ENCODE measurements at places on chromosomes 7 and 10.

GRCh38 chr7:111835066-111835465, 272.8 kb upstream of the IMMP2L start:
- no peak for DNase-seq

GRCh38 chr10:5888843-5889623, 660 bp downstream of the ANKRD16 start:
- DNase-seq, result no peak

- DNase-seq, result no peak
Observed at GRCh38 chr10:112767156-112767555, 182.9 kb upstream of the TCF7L2 start.

- DNase-seq, result no peak
Observed at GRCh38 chr10:20858292-20859124, 38.6 kb downstream of the NEBL start.

DNA sequence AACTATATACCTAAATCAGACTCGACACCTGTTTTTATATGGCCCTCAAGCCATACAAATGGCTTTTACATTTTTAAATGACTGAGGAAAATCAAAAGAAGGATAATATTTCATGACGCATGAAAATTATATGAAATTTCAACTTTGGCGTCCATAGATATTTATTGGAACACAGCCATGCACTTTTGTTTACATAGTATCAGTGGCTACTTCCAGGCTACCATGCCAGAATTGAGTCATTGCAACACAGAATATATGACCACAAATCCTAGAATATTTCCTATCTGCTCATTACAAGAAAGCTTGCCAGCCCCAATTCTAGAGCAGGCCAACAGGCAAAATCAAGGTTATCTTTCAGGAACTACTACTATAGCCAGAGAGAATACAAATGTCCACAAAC, 29.3 kb downstream of the AFAP1L2 start:
- no peak for DNase-seq

DNA sequence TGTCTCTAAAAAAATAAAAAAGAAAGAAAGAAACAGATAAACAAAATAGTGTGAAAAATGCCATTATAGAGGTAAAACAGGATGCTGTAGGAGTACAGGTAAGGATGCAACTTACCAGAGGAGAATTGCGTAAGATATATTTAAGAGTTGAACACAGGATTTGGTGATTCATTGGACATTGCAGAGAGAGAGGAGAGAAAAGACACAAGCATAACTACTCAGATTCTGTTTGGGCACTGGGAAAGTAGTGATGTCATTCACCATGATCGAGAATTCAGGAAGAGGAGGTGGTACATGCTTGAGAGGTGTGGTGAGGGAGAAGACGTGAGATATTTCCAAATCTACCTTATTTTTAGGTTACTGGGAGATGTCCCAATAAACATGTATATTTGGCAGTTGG, 97.6 kb downstream of the AASS start:
- no peak for DNase-seq

GRCh38 chr7:44498230-44498954, 7.9 kb upstream of the NUDCD3 start:
- no peak for DNase-seq

DNA sequence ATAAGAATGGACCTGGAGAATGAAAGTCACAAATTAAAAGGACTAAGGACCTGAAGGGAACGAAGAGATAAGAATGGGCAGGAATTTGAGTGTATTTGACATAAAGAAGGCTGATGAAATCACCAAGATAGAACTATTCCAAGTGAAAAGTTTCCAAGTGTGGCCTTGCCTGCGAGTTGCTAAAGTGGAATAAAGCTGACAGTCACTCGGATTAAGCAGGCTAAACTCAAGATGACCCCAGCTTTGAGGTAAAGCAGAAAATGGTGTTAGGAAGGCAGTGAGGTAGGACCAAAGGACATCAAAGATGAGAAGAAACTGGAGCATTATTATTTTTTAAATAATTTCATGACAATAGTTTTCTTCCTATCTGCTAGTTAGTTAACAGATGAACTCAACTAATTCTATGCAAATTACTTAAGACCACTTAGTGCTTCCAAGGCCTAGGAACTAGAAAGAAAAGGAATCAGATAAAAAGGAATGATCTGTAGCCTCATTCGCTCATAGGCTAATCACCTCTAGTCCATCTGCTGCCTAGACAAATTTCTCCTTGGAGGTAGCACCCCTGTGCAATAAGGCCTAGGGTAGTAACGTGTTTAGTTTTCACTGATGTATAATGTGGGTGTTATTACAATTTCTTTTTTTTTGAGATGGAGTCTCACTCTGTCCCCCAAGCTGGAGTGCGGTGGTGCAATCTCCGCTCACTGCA, 34.5 kb downstream of the EZH2 start:
- DNase-seq, result no peak

- DNase-seq, result no peak
Observed at GRCh38 chr7:79778786-79779770, 325.6 kb upstream of the MAGI2 start.

- no peak for DNase-seq
Observed at GRCh38 chr10:52469970-52470705, 156.1 kb downstream of the DKK1 start.

DNA sequence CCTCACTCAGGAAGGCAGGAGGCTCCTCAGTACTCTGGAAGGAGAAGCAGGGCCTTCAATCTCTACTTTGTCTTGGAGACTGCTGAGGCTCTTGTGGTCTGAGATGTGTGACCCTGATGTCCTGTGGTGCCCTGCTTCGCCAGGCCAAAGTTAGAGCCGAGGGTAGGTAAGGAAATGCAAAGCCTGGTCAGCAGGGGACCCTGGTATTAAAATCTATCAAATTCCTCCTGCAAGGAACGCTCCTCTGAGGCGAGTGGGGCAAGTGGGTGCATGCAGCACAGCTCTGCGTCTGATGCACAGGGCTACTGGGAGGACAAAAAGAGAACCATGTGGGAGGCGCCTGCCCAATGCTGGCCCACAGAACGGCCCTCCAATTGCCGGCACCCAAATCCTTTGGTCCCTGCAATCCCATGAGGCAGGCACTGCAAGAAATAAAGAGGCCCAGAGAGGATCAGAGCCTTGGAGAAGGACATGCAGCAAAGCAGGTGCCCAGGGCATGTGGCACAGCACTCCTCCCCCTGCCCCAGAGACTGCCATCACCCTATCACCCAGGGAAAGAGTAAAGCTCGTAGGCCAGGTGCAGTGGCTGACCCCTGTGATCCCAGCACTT, 23.1 kb upstream of the ZMIZ1 start:
- DNase-seq, result no peak

GRCh38 chr10:25959540-25960232, 25.7 kb downstream of the MYO3A start:
- DNase-seq, result no peak

- no peak for DNase-seq
Observed at GRCh38 chr10:90916392-90917237, 4.3 kb downstream of the ANKRD1 start.

DNA sequence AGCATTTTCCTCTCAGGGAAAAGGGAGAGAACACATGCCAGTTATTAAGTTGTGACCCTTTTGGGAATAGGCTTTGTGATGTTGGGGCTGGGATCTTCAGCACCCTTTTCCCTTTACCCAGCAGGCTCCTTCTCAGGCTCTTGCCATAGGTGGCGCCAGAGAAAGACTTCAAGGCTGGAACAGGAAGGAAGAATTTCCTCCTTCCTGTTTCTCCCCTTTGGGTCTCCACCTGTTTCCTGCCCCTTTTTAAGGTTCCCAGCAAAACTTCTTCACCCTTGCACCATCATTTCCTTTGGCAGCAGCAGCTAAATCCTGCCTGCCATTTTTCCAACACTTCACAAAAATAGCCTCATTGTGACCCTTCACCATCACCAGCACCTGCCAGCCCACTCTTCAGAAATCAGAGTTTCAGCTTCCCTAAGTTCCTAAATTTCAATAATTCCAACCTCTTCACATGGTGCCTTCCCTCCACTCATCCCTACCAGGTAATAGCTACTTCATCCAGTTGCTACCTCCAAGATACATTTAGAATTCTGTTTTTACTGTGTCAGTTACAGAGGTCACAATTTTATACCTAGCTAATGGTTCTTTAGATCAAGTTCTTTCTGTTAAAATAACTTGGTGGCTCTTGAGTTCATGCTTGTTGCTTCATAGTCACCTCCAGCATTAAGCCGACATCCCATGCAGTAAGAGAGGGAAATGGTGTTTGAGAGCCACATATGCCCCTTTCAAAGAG, 22.4 kb upstream of the FOXK1 start:
- no peak for DNase-seq

DNA sequence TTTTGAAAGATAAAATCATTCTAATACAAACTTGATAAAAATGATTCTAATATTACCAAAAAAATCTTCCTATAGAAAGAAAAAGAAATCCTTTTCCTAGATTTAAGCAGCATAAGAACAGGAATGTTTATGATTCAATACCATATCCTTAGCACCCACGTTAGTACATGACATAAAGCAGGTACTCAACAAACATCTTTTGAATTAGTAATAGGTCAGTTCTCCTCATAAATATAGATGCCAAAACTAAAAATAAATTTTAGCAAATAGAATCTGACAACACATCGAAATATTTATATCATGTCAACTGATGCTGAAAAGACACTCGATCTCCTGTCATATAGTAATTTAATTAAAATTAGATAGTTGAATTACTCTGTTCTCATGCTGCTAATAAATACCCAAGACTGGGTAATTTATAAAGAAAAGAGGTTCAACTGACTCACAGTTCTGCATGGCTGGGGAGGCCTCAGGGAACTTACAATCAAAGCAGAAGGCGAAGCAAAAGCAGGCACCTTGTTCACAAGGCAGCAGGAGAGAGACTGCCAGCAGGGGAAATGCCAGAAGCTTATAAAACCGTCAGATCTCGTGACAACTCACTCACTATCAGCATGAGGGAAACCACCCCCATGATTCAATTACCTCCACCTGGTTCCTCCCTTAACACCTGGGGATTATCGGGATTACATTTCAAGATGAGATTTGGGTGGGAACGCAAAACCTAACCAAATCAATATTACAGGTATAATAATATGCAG, 191.8 kb downstream of the HTR7 start:
- no peak for DNase-seq

DNA sequence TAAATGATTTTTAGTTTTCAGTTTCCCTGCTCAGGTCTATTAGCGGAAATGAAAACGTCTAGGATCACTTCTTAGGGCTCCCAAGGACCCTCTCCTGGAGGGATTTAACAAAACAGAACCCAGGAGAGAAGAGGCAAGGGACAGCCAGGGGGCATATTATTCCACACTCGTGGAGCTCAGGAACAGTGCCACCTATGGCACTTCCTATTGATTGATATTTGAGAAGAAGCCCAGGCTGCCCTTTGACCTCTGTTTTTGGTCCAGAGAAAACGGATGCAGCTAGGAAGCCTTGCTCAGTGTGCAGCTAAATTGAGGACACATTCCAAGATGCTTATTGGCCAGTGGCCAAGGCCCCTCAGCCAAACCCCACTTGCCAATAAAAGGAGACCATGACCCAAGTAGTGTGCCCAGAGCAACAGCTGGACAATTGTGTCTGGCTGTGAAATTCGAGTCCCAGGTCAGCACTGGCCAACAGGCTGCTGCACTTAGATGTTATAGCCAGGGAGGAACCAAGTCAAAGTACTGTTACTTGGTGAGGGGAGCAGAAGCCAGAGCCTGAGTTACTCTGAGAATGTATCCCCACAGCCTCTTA, 24.0 kb upstream of the GPNMB start:
- no peak for DNase-seq

- no peak for DNase-seq
Observed at GRCh38 chr10:95434583-95434982, 126.6 kb downstream of the SORBS1 start.

DNA sequence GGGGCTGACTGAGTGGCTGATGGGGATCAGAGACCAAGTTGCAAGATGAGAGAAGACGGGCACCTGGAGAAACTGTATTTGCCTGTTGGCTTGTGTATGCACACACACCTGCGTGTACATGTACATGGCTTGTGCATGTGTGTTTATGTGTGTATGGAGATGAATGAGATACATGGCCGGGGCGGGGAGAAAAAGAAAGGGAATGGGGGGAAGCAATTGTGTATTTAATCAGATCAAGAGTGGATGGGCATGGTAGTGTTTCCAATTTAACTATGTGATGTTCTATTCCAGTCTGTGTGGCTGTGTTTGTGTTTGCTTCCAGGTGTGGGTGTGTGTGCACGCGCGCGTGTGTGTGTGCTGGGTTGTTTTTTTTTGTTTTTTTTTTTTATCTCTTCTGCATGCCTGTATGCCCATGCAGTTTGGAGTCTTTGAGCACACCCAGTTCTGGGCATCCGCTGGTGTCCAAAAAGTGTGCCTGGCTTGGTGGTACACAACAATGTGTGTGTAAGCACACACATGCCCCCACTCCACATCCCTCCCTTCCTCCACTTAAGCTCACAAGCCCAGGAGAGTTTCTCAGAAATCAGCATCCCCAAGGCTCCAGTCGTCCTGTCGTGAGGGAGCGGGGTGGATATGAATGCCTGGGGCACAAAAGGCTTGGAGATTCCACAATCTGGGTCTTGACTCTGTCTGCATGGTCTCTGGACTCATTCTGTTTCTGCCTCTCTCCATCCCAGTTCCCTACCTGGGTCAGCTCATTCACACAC, 2.5 kb upstream of the VGF start:
- DNase-seq, result no peak

DNA sequence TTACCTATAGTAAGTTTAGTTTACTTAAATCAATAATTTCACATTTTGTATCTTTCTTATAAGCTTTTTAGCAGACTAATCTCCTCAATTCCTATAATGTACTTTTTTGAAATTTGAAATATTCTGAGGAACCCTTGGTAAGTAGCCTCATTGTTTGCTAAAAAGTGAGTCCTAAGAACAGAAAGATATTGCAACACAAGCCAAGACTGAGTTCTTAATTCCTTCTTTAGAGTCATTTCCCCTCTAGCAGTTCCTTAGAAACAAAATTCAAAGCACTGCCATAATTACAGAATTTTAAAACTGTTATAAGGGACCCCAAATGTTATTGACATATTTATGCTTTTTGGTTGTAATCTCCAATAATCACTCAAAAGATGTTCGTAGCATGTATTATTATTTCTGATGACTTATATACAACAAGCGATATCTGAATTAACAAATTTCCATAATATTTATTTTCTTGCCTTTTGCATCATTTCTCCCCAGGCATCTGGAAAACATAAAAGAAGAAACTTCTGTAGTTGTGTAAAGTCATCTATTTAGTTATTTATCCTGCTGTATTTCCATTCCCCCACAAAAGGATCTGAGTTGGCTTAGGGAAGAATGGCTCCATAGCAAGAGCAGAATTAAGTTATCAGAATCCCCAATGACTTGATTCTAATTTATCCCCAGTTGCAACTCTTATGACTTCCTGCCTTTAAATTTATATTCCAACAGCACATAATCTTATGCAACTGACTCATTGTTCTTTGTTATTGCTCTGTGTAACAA, 67.8 kb downstream of the TMEM26 start:
- DNase-seq, result no peak

DNA sequence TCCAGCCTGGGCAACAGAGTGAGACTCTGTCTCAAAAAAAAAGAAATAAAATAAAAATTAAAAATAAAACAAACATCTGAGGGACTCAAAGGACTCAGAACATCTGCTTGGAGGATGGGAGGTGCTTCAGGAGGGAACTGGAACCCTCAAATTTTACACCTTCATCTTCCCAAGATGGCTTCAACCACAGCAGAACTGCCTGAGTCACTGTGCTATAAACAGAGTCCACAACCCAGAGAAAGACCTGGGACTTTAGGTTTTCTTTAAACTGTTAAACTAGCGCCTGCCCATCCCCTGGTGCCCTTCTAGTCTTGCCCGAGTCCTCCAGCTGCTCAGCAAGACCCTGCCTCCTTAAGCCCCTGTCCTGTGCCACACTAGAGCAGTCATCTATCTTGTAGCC, 40.8 kb downstream of the RGS10 start:
- DNase-seq, result no peak

Measured in activated CD8-positive, alpha-beta memory T cell treated with anti-CD3 and anti-CD28 coated beads for 1 hour (primary cell).